Stomach (tissue), 19 donors: ENCODE measurements at places on chromosomes 6 and 20. TPM values are rescaled to one million over a fixed set of nuclear protein-coding genes. Genes with fewer than 3 reads are reported as not detected.

DNA sequence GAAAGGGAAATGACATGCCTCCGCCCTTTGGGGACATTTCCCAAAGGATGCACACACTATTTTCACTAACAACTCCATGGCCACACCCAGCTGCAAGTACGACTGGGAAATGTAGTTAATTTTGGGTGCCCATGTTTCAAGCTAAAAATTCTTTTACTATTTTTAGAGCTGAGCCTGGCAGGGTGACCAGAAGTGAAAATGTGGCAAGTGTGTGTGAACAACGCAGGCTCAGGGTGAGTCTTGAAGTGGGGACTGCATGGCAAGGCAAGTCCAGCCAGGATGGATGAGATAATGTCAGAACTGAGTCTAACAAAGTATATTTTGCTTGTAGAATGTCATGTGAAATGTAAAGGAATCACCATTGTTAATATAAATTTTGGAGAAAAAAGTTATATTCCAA lies 17.0 kb upstream of the CD109 start:
- no peak for DNase-seq

- no peak for DNase-seq
Measured at GRCh38 chr6:21612067-21612745, 18.7 kb downstream of the SOX4 start.

GRCh38 chr20:49914310-49915117 lies 815 bp downstream of the SPATA2 start:
- DNase-seq, result no peak

Gene MAK
- not detected for total RNA-seq
